Activated naive CD8-positive, alpha-beta T cell treated with anti-CD3 and anti-CD28 coated beads, Interleukin-2, amount 50 U/mL, for 24 hours (primary cell): ENCODE measurements at places on chromosomes 6 and 20.

GRCh38 chr6:168232989-168233874 is 86.3 kb downstream of the DACT2 start:
- H3K36me3 ChIP-seq: no peaks in the 10 kb centered on the region
- no peak for DNase-seq
- H3K4me3 ChIP-seq: no peak overlapping the region

DNA sequence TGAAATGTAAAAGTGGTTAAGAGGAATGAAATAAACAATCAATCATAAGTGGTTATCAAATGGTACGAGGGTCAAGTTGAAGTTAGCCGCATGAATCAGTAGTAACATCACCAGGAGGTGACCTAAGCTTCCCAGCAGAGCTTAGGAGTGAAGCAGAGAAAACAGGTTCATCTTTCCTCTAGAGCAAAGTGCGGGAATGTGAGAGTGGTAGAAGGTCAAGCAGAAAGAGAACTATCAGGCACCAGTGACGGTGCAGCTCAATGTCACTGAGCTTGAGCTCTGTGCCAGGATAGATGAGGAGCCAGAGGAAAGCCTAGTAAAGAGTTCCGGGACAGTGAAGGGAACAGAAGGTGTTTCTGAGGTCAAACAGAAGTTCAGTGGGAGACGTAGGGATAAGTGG is 20.8 kb upstream of the TNFAIP3 start:
- no peak overlapping the region for H3K27ac ChIP-seq
- H3K36me3 ChIP-seq: peaks cover 3% of the 10 kb centered on the region
- DNase-seq: no peak
- H3K4me1 ChIP-seq: peaks cover 26% of the 10 kb centered on the region
- no peak overlapping the region for H3K4me3 ChIP-seq

DNA sequence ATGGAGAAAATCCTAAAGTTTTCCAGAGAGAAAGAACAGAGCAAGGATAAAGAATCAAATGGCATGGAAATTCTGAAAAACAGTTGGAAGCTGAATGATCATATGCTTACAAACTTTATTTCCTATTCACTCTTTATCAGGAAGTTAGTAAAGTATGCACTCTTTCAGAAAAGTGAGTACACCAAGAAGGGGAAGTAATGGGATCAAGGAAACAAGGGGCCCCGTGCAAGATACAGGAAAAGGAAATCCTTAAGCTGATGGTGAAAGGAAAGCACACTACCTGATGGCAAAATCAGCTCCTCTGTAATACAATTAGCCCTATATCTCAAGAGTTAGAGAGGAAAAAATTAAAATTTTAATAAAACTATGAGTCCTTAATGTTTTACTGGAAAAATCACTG is 14.0 kb downstream of the CALHM6 start:
- H3K36me3 ChIP-seq: no peaks in the 10 kb centered on the region
- DNase-seq: no peak
- H3K27ac ChIP-seq: no peak overlapping the region
- no peak overlapping the region for H3K4me3 ChIP-seq

DNA sequence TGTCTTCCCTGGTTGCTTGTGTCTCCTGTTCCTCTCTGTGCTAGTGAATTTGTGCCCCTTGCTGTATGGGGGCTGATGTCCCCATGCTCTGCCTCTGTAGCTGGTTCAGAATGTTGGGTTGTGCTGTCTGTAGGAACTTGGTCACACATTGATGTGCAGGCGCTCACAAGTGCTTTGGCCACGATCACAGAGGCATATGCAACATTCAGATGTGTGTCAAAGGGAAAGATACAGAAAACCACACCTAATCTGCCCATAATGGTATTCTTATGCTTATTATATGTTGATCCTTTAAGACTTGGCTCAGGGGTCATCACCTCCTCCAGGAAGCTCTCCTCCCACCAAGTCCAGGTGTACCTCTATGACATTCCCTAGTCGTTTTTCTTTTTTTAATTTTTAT is 17.1 kb upstream of the DHX35 start:
- H3K27ac ChIP-seq: no peak overlapping the region
- H3K36me3 ChIP-seq: peaks cover 48% of the 10 kb centered on the region
- no peak overlapping the region for H3K4me3 ChIP-seq
- no peak for DNase-seq
- no peaks in the 10 kb centered on the region for H3K4me1 ChIP-seq
